ENCODE measurements at places on chromosomes 1 and 21.
A peak's percentile ranks its signal among the peaks of the same experiment; 100 is the strongest.

- DNase-seq, result no peak
Observed at GRCh38 chr1:172837816-172838679, 179.1 kb downstream of the FASLG start.

- DNase-seq, result peak; percentile 75
Observed at GRCh38 chr1:23634840-23635651, 56.6 kb upstream of the RPL11 start.

DNA sequence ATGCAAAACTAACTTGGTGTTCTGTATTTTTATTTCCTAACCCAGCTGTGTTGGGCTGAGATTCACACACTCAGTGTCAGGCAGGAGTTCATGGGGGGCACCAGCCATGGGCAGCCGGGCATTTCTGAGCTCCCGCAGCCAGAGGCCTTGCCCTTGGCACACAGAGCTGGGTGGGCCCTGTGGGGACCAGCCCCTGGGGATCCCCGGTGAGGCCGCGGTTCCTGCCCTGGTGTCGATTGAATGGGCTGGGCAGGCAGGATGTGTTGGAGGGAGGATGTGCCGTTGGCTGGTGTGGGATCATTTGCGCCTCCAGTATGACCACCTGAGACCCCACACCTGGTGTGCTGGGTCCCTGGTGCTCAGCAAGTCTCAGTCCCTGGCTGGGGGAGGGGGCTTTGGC is 91.0 kb downstream of the PRDM16 start:
- DNase-seq, result no peak

DNA sequence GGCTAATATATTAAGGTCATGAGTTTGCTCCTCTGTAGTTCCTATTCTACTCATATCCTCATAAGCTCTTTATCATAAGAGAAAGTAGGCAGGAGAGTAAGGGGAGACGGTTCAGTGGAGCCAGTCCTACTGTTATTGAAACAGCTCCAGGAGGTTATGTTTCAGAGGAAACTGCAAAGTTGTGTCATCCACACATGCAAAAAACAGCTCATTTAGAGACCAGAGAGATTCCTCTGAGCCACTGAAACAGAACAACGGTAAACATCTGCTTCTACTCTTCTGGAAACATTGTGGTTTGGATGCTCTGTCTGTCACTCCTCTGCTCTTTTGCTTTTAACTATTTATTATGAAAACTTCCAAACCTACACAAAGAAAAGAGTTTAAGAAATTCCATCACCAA is 66.3 kb upstream of the PPP2R5A start:
- DNase-seq, result peak; percentile 60

DNA sequence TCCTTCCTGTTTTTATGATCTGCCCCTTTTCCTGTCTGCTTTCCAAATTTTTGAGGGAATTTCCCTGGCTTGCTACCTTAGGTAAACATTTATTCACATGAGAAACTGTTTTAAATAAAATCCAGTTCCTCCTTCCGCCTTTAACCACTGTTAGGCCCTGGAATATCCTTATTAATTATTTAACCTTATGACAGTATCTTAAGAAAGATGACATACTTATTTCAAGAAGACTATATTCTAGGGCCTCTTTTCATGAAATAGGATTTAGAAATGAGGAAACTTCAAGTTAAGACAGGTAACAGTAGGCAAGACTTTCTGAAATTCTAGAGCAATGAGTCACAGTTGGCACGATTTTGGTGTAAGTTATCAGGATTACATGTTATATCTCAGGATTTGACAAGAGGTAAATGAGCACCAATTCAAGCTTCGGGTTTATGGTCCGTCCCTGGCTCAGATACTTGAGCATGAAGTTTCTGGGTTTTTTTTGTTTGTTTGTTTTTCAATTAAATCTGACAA is 2.0 kb upstream of the TNFSF18 start:
- DNase-seq, result no peak

- DNase-seq, result peak; percentile 9
Observed at GRCh38 chr1:29743931-29744330, 507.6 kb downstream of the PTPRU start.

DNA sequence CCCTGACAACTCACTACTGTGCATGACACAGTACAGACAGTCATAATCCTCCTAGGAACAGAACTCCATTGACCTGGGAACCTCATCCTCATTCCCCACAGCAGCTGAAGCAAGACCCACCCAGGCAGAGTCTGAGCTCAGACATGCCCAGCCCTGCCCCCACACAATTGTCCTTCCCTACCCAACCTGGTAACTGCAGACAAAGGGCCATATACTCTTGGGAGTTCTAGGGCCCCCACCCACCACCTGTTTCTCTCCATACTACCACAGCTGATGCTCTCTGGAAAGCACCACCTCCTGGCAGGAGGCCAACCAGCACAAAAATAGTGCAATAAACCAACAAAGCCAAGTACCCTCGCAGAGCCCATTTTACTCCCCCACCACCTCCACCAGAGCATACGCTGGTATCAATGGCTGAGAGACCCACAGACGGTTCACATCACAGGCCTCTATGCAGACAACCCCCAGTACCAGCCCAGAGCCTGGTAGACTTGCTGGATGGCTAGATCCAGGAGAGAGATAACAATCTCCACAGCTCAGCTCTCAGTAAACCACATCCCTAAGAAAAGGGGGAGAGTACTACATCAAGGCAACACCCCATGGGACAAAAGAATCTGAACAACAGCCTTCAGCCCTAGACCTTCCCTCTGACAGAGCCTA is 159.7 kb upstream of the CXADR start:
- no peak for DNase-seq

DNA sequence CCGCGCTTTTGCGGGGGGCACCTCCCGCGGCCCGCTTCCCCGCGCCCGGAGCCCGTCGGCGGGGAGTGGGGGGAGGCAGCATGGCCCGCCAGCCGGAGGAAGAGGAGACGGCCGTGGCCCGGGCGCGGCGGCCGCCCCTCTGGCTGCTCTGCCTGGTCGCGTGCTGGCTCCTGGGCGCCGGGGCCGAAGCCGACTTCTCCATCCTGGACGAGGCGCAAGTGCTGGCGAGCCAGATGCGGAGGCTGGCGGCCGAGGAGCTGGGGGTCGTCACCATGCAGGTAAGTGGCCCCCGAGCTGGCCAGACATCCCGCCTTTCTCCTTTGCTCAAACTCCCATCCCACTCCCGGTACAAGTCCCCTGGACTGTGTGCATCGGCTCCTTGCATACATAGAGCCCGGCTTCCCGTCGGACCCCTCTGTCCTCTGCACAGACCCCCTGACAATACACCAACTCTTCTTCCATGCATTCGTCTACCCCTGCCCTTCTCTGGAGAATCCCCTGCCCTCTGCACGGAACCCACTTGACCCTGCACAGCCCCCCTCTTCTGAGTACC is 812 bp downstream of the CACHD1 start:
- DNase-seq, result peak; percentile 56

- DNase-seq, result no peak
Observed at GRCh38 chr21:14836950-14837349, 227.8 kb downstream of the NRIP1 start.

Measured in lung (tissue), 17 donors.